Activated naive CD4-positive, alpha-beta T cell (primary cell): ENCODE measurements at places on chromosomes 16 and 17.

DNA sequence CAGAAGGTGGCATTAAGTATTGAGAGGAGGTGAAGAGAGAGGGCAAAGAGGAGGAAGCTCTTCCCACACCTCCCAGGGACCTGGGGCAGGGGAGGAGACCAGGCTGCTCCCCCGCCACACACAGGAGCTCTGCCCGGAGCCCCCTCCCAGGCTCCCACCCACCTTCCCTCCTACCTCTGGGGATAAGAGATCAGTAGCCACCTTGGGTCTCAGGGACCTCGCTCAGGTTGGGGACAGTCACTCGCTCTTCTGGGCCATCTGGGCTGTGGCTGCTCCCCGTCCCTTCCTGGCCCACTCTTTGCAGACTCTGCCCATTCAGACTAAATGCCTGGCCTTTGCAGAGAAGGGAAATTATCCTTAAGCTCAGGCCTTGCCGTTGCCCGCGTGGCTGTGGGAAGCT is 14.9 kb upstream of the C16orf74 start:
- DNase-seq: no peak

GRCh38 chr16:85497622-85498314 is 115.4 kb upstream of the GSE1 start:
- DNase-seq: no peak

DNA sequence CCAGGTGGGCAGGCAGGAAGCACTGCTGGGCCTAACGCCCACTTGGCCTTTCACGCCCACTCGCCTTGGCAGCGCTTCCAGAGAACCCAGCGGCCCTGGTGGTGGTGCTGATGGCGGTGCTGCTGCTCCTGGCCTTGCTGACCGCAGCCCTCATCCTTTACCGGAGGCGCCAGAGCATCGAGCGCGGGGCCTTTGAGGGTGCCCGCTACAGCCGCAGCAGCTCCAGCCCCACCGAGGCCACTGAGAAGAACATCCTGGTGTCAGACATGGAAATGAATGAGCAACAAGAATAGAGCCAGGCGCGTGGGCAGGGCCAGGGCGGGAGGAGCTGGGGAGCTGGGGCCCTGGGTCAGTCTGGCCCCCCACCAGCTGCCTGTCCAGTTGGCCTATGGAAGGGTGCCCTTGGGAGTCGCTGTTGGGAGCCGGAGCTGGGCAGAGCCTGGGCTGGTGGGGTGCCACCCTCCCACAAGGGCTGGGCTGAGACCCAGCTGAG is 64.7 kb downstream of the MRC2 start:
- no peak for DNase-seq

- no peak for DNase-seq
Measured at GRCh38 chr16:78523212-78523985, 423.9 kb downstream of the WWOX start.

DNA sequence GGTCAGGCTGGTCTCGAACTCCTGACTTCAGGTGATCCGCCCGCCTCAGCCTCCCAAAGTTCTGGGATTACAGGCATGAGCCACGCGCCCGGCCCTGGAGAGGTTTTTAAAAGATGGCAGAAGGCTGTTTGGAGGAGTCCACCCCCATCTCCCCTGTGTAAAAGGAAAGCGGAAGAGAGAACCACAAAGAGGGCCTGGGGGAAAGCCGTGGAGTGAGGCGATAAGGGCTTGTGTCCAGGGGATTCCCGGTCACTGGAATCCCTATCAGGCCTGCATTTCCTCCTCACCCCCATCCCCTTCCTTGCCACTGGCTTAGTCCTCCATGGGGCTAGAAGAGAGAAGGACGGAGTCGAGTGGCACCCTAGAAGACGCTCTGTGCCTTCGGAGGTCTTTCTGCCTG is at the start of gene GP1BA:
Gene GP1BA, plus strand, starts transcription at position 315 of the 400 bp plus-strand sequence. CDS start 328 bp downstream, outside the sequence.
- no peak for DNase-seq

- DNase-seq: no peak
Measured at GRCh38 chr17:62693616-62694409, 66.3 kb downstream of the MRC2 start.

- DNase-seq: no peak
Measured at GRCh38 chr17:80009391-80010282, 26.0 kb downstream of the TBC1D16 start.

DNA sequence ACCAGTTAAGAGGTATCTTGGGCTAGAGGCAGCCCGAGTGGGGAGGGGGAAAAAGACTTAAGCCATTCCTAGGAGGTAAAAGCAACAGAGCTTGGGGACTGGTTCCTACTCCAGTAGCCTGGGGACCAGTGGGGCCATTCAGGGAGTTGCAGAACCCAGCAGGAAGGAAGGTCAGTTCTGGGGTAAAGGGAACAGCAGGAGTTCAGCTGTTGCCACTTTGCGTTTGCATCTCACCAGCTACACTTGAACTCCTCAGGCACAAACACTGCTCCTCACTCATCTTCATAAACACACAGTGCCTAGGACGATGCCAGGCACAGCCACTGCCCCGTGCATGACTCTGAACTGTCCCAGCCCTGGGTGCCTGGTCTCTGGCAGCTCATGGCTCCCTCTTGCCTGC is 4.0 kb downstream of the HAP1 start:
- no peak for DNase-seq

GRCh38 chr17:38982858-38983746 is 15.9 kb upstream of the FBXO47 start:
- DNase-seq: no peak

DNA sequence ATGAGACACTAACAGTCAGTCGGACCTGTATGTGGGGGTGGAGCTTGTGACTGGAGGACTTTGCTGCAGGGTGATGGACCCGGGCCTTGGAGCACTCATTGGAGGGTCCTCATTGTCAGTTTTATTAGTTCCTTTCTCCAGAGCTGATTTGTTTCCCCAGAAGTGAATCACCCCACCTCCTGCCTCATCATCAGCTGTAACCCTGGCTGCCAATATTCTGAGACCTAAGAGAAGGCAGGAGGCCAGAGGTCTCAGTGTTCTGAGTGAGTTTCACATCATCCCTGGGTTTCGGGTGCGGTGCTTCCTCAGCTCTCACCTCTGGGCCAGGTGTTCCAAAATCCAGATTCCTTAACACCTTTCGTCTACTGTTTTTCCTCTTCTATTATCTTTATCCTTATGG is 49.9 kb upstream of the KIFC3 start:
- no peak for DNase-seq

DNA sequence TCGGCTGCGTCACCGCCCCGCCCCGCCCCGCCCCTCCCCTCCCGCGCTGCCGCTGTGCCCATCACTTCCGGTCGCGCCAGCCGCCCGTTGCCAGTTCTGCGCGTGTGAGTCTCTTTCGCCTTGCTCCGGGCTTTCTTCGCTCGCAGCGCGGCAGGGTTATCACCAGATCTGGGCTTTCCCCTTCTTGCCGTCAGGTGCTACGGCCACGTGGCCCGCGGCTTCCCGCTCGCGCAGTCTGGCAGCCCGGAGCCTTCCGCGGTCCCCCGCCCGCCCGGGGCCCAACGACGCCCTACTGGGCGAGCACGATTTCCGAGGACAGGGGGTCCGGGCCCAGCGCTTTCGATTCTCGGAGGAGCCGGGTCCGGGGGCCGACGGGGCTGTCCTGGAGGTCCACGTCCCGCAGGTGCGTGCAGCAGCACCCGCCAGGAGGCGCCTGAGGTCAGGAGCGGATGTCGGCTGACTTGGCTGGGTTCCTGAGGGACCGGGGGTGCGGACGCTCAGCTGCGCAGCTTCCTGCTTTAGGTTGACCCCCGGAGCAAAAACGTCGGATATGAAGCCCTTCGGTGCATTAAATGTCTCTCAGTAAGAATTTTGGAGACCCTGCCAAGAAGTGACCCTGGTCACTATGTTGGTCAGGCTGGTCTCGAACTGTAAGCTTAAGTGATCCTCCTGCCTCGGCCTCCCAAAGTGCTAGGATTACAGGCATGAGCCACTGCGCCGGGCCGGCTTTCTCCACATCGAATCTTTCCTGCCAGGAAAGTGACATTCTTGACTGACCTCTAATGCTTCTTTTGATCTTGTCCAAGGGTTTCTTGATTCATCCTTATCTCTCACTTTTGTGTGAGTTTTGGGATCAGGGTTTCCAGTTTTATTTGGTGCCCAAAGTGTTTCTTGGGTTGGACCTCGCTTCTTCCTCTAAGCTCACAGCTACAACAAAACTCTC is at the start of gene METTL23:
Gene METTL23, plus strand, starts transcription at position 64 of the 943 bp plus-strand sequence. CDS start 2,872 bp downstream, outside the sequence.
- DNase-seq: peak; percentile 67

DNA sequence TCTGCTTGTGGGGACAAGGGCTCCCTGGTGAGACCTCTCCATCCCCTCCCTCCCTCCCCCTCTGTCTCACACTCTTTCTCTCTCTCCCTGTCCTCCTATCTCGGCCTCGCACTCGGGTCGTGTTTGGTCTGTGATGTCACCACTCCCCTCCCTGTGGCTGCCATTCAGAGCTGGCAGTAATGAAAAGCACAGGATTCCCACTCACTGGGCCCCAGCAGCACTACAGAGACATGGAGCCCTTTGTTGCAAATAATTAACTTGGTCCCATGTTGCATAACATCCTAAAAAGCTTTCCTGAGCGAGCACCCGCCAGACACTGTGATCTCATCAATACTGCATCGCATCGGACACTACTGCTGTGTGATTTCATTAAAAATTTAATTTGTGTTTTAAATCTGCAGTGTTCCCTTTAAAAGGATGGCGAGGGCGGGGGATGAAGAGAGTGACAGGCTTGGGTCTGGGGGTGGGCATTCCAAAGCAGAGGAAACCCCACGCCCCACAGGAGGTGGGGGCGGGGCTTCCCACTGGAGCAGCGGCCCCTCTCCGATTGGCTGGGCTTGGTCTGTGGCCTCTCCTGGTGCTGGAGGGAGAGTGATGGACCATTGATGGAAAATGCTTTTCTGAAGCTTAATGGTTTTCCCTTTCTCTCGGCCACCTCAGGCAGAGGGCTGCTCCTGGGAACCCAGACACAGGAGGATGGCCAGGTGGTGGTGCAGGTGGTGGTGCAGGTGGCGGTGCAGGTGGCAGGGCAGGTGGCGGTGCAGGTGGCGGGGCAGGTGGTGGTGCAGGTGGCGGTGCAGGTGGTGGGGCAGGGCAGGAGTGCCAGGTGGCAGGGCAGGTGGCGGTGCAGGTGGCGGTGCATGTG is 15.3 kb upstream of the NPTX1 start:
- no peak for DNase-seq

DNA sequence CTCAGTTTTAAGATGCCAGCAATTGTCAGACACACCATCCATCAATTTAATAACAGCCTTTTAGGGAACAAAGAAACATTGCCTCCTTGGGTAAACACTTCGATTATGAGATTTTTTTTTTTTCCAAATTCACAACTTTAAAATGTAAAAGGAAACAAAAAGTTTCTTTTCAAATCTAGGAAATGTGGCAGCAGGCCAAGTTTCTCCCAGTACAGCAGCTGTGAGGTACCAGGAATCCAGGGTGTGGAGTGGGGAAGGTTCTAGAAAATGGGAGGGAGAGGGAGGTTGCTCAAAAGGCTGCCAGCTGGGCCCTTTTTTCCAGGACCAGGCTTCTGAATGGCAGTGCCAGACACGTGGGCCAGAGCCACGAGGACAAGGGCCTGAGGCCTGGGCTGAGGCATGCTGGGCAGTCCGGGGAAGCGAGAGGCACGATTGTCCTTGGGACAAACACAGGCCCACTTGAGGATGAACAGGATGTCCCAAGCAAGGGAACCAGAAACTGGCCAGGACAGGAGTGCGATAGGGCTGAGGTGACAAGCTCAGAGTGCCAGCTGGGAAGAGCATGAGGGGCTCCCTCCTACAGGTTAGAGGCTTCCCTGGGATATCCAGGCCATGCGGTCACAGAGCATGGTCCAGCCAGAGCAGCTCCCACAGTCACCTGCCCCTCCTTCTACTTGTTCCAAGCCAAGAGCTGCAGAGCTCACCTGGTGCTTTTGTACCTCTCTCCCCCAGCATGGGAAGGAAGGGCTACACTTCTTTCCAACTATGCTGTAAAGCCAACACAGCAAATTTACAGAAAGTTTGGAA is 215.1 kb downstream of the KATNIP start:
- DNase-seq: no peak

DNA sequence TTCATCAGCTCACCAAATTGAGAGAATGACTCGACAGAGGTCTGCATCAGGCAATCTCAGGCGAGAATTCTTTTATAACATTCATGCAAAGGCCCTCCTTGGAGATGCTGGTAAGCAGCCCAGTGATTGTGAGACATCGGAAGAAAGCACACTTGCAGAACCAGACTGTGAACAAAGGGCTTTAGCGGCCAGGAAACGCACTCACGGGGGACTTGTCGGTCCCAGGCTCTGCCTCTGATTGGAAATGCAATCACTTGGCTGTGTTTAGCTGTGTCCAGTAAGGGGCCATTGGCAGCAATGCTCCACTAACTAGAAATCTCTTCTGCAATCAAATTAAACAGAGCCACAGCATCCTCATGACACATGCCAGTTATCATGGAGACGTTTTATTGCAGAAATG is 226.7 kb upstream of the CDH13 start:
- no peak for DNase-seq

DNA sequence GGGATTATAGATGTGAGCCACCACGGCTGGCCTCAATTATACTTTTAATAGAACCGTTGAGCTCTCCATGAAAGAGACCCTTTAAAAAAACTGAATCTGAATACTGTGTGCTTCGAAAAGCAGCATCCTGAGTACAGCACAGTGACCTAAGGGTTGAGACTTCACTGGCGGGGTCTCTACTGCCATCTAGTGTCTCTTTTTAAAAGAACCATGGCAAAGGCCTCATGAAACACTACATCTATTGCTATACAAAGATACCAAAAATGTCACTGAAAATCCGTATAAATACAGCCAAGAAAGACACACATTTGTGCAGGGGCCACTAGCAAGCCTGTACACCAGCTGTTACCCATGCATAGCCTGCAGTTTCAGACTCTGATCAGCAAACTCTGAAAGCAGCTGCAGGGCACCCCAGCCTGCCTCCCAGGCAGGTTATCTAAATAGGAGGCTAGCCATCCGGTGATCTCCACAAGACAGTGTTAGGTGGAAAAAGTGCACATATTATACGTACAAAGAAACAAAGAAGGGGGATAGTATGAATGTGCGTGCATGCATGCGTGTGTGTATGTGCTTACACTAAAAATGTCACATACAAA is 35.3 kb downstream of the NPLOC4 start:
- no peak for DNase-seq

- DNase-seq: no peak
Measured at GRCh38 chr16:10601444-10602408, 21.3 kb upstream of the EMP2 start.

DNA sequence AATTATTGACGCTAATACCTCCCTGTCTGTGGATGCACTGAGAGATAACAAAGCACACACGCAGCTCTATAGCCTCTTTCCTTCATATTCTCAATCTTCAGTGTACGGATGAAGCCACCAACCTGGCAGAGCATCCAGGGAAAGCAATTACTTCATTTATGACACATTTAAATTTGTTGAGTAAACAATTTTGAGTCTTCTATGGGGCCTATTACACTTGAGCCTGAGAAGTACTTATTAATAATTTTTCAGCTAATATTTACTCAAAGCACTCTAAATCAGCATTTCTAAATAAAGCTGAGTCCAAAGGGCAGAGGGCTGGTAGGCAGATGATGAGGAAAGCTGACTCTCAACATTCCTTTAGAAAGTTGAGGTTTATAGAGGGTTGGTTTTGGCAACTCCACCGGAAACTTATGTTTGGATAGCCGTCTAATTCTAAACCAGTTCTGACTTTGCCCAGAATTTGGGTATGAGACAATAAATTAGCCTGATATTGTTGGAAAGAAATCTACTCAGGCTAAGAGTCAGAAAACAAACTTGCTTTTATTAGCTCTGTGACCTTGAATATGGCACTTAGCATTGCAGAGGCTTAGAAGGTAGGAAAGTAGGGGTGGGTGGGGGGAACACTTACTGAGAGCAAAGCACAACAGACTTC is 643.5 kb downstream of the CDH11 start:
- DNase-seq: no peak
